ENCODE measurements at places on chromosomes 6 and 20. TPM values are rescaled to one million over a fixed set of nuclear protein-coding genes. Genes with fewer than 3 reads are reported as not detected.
A peak's percentile ranks its signal among the peaks of the same experiment; 100 is the strongest.

DNA sequence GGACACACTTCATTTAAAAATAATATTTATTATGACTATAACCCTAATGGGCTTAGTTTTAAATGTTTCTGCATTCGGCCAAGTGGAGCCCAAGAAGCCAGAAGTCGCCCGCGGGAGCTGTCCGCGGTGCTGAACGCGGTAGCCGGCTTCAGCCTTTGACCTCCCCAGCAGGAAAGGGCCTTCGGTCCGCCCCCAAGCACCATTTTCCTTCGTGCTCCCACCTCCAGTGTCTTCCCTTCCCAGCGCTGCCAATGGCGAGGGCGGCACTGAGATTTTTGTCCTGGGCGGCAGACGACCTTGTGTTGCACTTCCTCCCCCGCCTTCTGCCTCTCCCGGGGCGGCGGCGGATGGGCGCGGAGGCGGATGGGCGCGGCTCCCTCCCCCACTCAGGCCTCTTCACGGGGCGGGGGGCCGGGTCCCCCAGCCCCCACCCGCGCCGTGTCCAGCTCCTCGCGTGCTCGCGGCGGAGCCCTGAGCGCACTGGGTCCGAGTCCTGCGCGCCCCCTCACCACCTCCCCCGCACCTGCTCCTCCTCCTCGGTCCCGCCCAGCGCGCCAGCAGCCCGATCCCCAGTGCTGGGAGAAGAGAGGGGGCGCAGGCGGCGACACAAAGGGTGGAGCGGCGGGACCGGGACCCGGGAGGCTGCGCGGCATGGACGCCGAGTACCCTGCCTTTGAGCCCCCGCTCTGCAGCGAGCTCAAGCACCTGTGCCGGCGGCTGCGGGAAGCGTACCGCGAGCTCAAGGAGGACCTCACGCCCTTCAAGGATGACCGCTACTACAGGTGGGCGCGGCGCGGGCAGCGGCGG is 23.6 kb upstream of the TMEM181 start:
- peak; percentile 65 for DNase-seq
- H3K4me3 ChIP-seq: peak overlapping the region; percentile 57
- no peak overlapping the region for H3K27ac ChIP-seq
- peaks cover 2% of the 10 kb centered on the region for H3K4me1 ChIP-seq
- H3K27me3 ChIP-seq: peaks cover 40% of the 10 kb centered on the region

- peaks cover 4% of the 10 kb centered on the region for H3K27me3 ChIP-seq
- no peaks in the 10 kb centered on the region for H3K4me1 ChIP-seq
- H3K27ac ChIP-seq: no peak overlapping the region
Measured at GRCh38 chr6:169831450-169832246, 80.2 kb downstream of the ERMARD start.

- H3K27me3 ChIP-seq: no peaks in the 10 kb centered on the region
- H3K4me1 ChIP-seq: no peaks in the 10 kb centered on the region
- peaks cover 49% of the 10 kb centered on the region for H3K36me3 ChIP-seq
- H3K4me3 ChIP-seq: no peak overlapping the region
- no peak for DNase-seq
- H3K27ac ChIP-seq: no peak overlapping the region
Measured at GRCh38 chr20:47295921-47296426, 60.5 kb downstream of the ZMYND8 start.

DNA sequence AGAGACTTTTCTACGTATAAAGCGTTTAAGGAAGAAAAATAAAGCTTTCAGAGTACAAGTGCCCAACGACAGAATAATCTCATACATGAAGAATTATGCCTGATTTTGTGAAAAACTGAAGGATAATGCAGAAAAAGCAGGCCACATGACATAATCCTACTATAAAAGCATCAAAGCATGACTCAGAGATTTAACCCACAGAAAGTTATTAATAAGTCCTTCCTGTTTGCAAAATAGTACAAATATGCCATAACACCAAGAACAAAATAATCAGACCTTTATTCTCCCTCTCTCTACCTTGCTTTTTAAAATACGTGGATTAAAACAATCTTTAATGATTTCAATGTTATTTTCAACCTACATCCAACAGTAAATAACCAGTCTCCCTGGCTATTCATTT is 118.6 kb upstream of the BCLAF1 start:
- peak; percentile 69 for DNase-seq
- H3K27me3 ChIP-seq: no peaks in the 10 kb centered on the region
- no peak overlapping the region for H3K4me3 ChIP-seq
- H3K36me3 ChIP-seq: no peaks in the 10 kb centered on the region

DNA sequence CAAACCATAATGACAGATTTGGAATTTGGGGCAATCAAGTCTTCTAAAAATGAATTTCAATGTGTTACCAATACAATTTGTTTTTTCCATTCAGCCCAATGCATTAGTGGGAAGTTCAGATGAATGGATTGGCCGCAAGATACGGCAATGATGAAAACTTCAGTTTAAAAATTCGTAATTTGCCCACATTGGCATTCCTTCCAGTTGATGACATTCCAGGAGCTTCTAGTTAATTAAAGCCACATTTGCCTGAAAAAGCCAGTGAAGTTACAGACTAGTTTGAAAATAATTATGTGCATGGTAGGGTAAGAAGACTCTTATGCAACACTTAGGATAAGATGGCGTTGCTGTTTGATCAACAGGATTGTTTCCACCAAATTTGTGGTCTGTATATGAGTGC is 46.2 kb downstream of the NHLRC1 start:
- no peaks in the 10 kb centered on the region for H3K36me3 ChIP-seq
- no peak overlapping the region for H3K4me3 ChIP-seq
- no peak overlapping the region for H3K27ac ChIP-seq
- DNase-seq: no peak

- no peak for DNase-seq
- peaks cover 14% of the 10 kb centered on the region for H3K4me1 ChIP-seq
- peak overlapping the region; percentile 25 for H3K27ac ChIP-seq
- no peaks in the 10 kb centered on the region for H3K36me3 ChIP-seq
- H3K27me3 ChIP-seq: no peaks in the 10 kb centered on the region
Measured at GRCh38 chr20:31594002-31594557, 11.0 kb upstream of the ID1 start.

GRCh38 chr6:33927112-33927511 is 123.3 kb upstream of the MLN start:
- no peaks in the 10 kb centered on the region for H3K36me3 ChIP-seq
- H3K4me1 ChIP-seq: no peaks in the 10 kb centered on the region
- no peak overlapping the region for H3K4me3 ChIP-seq
- H3K27ac ChIP-seq: no peak overlapping the region

DNA sequence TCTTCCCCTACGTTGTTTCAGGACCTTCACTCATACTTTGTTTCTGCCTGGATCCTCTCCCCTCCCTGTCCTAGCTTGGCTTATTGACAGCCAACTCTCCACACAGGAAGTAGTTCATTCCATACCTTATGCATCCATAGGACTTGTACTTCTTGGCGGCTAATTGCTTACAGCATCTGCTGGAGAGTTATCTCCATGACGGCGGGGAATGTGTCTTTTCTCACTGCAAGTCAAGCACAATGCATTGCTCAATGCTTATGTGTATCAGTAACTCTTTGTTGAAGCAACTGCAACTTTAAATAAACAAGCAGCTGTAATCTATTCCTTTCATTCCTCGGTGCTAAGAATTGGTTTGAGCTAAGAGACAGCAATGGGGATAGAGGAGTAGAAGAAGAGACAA is 551.3 kb upstream of the EPHA7 start:
- no peak for DNase-seq
- H3K4me3 ChIP-seq: no peak overlapping the region
- H3K27ac ChIP-seq: no peak overlapping the region
- no peaks in the 10 kb centered on the region for H3K4me1 ChIP-seq
- H3K36me3 ChIP-seq: no peaks in the 10 kb centered on the region
- no peaks in the 10 kb centered on the region for H3K27me3 ChIP-seq

Gene SAMD3
- 3.1 TPM for total RNA-seq

Gene MROH8
- 1.1 TPM for total RNA-seq

Gene ADAM33
- total RNA-seq: under 0.01 TPM

Gene UBD
- total RNA-seq: not detected
